ENCODE measurements at places on chromosomes 7 and 10. TPM values are rescaled to one million over a fixed set of nuclear protein-coding genes. Genes with fewer than 3 reads are reported as not detected.
A peak's percentile ranks its signal among the peaks of the same experiment; 100 is the strongest.

Gene AGR3
- 1.3 TPM for polyA plus RNA-seq

Gene ACHE
- polyA plus RNA-seq = 5.9 TPM

Gene BMPER
- 27.8 TPM for polyA plus RNA-seq

Gene UCN3
- 0.38 TPM for polyA plus RNA-seq

Gene GPC2
- polyA plus RNA-seq = 14.0 TPM

Gene PRRT4
- polyA plus RNA-seq = 1.3 TPM

GRCh38 chr10:101710059-101710695 is 15.2 kb upstream of the FBXW4 start:
- no peak for DNase-seq

- DNase-seq = no peak
Measured at GRCh38 chr7:151388430-151388829, 21.4 kb downstream of the WDR86 start.

DNA sequence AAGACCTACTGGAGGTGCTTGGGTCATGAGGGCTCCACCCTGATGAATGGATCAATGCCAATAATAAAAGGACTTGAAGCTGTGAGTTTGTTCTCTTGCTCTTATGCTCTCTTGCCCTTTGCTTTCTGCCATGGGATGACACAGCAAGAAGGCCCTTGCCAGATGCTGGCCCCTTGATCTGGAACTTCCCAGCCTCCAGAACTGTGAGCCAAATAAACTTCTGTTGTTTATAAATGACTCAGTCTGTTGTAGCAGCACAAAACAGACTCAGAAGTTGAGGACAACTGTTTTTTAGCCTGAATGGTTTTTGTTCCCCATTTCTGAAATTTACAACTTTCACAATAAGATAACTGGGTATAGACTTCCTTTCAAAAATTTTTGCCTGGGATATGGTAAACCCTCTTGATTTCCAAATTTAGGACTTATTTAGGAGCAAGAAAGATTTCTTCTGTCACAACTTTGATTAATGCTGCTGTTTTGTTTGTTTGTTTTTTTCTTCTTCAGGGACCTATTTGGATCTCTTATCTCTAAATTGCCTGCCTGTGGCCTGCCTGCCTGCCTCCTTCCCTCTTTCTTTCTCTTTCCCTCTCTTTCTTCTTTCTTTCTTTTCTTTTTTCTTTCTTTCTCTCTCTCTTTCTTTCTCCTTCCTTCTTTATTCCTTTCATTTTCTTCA is 12.1 kb downstream of the ENTPD1 start:
- DNase-seq = no peak

GRCh38 chr7:98713165-98713810 is 96.2 kb downstream of the NPTX2 start:
- DNase-seq = no peak

DNA sequence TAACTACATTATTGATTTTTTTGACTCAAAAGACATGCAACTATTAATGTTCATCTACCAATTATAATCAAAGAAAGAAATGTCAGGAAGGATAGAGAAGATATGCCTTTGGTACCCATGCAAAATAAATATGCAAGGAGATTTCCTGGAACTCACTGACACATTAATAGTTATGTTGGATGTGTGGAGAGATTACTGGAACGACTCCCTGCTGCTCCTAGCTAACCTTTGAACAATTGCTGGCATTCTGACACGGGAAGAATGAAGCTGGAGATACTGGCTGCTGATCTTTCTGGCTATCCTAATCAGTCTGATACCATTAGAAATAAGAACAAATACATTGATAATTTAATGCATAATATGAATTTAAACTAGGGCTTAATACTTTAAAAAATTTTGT is 507.9 kb upstream of the NRG3 start:
- DNase-seq = no peak

DNA sequence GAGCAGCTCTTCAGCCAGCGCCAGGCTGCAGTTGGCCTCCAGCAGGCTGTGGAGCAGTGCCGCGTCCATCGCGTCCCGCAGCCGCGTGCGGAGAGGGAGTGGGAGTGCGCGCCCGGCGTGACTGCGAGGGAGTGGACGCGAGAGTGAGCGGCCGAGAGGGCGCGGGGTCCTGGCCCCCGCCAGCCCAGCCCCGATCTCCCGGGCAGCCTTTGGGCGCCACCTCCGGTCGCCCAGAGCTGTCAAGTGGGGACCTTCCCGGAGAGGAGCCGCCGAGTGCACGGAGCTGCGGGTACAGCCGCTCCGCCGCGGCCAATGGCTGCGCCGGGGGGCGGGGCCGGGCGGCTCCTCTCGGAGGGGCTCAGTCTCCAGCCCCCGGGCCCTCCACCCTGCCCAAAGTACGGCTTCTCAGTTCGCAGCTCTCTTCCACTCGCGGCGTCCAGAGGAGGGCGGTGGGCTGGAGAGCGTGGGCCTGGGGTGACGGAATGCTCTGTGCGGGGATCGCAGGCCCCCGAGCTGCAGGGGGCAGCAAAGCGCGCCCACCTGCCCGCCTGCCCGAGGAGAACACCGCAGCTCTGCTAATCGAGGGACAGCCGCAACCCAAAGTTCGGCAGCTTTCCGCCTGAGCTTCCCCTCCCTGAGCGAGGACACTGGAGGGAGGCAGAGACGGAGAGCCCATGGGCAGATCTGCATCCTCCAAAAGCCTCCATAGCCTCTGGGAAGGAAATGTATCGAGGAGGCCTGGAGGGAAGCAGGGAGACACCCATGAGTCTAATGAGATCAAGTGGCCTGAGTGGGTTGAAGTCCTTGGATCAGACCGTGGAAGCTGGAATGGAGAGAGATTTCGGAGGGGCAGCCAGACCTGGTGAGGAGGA is at the start of gene CRHR2:
TSS of gene CRHR2 (minus strand) at position 245 of the 872 bp plus-strand sequence. CDS start at position 69, 176 bp downstream.
- no peak for DNase-seq

DNA sequence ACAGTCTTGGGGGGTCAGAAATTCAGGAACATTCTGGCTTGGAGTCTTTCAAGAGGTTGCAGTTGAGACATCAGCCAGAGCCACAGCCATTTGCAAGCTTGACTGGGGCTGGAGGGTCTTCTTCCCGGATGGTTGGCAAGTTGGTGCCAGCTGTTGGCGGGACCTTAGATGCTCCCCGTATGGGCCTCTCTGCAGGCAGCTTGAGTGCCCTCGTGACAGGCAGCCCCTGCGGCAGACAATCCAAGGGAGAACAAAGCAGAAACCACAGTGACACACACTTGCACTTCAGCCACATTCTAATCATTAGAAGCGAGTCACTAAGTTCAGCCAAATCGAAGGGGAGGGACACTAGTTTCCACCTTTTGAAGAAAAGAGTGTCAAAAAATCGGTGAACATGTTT is 59.4 kb upstream of the MXI1 start:
- DNase-seq = no peak

GRCh38 chr10:62047960-62048383 is 146.5 kb downstream of the ARID5B start:
- DNase-seq = no peak

- DNase-seq = no peak
Measured at GRCh38 chr7:50788382-50788781, 5.7 kb upstream of the GRB10 start.

DNA sequence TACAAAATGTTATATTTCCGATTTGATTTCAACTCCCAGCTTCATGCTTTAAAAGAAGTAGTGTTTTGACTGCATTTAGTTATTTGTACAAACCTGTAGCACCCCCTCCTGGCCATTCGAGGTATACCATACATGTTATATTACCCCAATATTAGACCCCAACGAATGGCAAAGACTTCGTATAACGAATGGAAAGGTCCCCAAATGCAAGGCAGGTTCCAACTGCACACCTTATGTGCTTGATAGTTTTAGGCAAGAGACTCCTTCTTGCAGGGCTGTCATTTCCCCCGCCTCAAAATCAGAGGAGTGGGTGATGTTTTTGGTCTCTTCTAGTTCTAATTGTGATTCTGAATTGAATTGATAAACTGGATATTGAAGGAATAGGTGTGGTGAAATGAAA is 101.1 kb upstream of the TARP start:
- peak; percentile 9 for DNase-seq

GRCh38 chr7:4079956-4080355 is 602.1 kb upstream of the FOXK1 start:
- no peak for DNase-seq

DNA sequence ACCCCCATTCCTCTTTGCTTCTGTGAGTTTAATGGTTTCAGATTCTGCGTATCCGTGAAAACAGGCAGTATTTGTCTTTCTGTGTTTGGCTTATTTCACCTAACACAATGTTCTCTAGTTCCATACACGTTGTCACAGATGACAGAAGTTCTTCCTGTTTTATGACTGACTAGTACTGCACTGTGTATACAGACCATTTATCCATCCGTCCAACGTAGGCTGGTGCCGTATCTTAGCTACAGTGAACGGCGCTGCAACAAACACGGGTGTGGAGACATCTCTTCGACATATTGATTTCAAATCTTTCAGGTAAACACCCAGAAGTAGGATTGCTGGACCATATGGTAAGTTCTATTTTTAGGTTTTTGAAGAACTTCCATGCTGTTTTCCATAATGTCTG is 181.7 kb downstream of the PARD3 start:
- DNase-seq = no peak
